ENCODE measurements at places on chromosomes 5 and 9.
A peak's percentile ranks its signal among the peaks of the same experiment; 100 is the strongest.

DNA sequence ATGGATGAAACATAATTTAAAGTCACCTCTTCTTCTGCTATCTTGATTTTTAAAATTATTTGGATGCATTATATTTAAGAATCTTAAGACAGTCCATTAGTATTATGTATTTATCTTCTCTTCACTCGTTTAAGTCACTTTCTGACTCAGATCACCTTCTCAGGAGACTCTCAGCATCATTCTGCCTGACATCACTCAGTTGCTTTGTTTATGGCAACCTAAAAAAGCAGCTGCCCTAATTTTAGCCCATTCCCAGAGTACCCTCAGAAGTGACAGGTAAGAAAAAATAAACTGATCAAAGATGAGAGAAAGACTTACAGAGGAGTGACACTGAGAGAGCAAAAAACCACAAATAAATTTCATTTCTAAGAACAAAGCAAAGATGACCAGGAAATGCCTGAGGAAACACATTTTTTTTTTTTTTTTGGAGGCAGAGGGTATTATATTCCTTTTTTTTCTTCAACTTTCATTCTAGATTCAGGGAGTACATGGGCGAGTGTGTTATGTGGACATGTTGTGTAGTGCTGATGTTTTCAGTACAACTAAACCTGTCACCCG, 140.5 kb downstream of the MUSK start:
- DNase-seq = no peak
- H3K36me3 ChIP-seq = no peaks in the 10 kb centered on the region
- H3K27me3 ChIP-seq = no peaks in the 10 kb centered on the region
- H3K4me3 ChIP-seq = no peak overlapping the region
- H3K27ac ChIP-seq = no peak overlapping the region

DNA sequence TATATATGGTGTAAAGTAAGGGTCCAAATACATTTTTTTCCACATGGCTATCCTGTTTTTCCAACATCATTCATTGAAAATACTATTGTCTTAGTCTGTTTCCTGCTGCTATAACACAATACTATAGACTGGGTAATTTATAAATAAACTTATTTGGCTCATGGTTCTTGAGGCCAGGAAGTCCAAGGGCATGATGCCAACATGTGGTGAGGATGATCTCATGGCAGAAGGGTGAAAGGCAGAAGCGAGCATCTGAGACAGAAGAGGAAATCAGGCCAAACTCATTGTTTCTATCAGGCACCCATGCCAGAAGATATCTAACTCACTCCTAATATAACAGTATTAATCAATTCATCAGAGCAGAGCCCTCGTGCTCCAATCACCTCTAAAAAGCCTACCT, 42.6 kb downstream of the ANKRD55 start:
- no peaks in the 10 kb centered on the region for H3K36me3 ChIP-seq
- H3K4me3 ChIP-seq = no peak overlapping the region
- DNase-seq = no peak
- H3K27ac ChIP-seq = no peak overlapping the region
- H3K4me1 ChIP-seq = no peaks in the 10 kb centered on the region
- no peaks in the 10 kb centered on the region for H3K27me3 ChIP-seq

GRCh38 chr5:178532666-178533065, 57.5 kb downstream of the COL23A1 start:
- H3K27me3 ChIP-seq = no peaks in the 10 kb centered on the region
- H3K4me3 ChIP-seq = no peak overlapping the region
- no peaks in the 10 kb centered on the region for H3K4me1 ChIP-seq
- DNase-seq = no peak
- no peak overlapping the region for H3K27ac ChIP-seq
- no peaks in the 10 kb centered on the region for H3K36me3 ChIP-seq

- no peak overlapping the region for H3K27ac ChIP-seq
- no peak overlapping the region for H3K4me3 ChIP-seq
- no peak for DNase-seq
- peaks cover 27% of the 10 kb centered on the region for H3K27me3 ChIP-seq
- H3K36me3 ChIP-seq = no peaks in the 10 kb centered on the region
- H3K4me1 ChIP-seq = no peaks in the 10 kb centered on the region
Measured at GRCh38 chr5:72085319-72085718, 22.0 kb upstream of the MAP1B start.

DNA sequence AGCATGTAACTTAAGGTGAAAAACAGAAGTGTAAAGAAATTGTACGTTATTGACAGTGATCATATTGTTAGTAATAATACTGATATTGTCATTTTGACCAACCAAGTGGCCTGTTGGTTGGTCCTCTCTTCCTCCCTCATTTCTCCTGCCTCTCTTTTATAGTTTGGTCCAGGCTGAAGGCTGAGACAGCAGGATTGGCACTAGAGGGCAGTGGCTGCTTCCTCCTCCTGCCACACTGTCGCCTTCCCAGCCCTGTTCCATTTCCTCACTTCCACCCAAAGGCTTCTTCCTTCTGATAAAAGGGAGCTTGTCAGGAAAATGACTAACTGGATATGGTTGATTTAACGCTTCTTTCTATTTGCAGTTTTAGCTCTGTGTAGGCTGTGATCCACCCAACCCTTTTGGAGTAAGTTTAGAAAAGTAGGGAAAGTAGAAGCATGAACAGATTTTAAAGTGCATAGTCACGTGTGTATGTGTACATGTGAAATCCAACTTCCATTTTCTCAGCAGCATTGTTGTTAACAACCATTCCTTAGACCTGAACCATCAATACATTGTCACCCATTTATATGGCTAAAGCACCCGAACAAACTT, 35.6 kb downstream of the PTCD2 start:
- no peak overlapping the region for H3K4me3 ChIP-seq
- no peaks in the 10 kb centered on the region for H3K27me3 ChIP-seq
- H3K4me1 ChIP-seq = no peaks in the 10 kb centered on the region
- no peak for DNase-seq
- H3K27ac ChIP-seq = no peak overlapping the region
- H3K36me3 ChIP-seq = peaks cover 27% of the 10 kb centered on the region

GRCh38 chr9:26773056-26773455, 119.5 kb downstream of the CAAP1 start:
- H3K27me3 ChIP-seq = no peaks in the 10 kb centered on the region
- H3K4me1 ChIP-seq = no peaks in the 10 kb centered on the region
- H3K27ac ChIP-seq = no peak overlapping the region
- DNase-seq = no peak
- H3K4me3 ChIP-seq = no peak overlapping the region
- H3K36me3 ChIP-seq = no peaks in the 10 kb centered on the region

DNA sequence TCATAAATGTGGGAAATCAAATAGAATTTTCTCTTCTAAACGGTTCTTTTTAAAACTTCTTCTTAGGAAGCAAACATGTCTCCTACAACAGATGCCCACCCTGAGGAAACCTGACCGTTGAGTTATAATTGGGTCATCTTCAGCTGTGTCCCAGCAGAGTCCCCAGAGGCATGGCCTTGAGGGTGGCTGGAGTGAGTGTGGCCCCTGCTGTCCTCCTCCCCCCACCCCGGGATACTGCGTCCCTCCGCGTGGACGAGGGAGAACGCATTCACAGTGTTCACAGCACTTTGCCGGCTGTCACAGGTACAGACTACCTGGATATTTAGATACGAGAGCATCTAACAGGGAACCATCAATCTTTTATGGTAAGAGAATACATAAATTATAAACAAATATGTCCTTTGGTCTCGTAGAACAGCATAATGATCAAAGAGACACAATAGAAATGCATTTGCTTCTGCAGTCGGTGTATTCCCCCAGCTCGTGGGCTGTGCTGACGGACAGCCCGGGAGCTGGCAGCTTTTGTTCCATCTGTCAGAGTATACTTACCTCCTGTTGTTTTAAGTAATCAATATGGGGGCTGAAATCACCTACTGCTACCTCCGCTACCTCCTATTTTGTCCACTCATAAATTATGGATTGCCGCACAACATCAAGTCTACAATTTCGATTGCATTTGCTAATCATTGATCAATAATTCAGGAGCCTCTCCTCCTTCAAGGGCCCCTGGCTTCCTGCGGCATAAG, 214.7 kb downstream of the IRX2 start:
- no peaks in the 10 kb centered on the region for H3K4me1 ChIP-seq
- H3K4me3 ChIP-seq = no peak overlapping the region
- no peak for DNase-seq
- no peak overlapping the region for H3K27ac ChIP-seq

GRCh38 chr5:117242028-117242427, 667.4 kb upstream of the SEMA6A start:
- H3K27ac ChIP-seq = no peak overlapping the region
- H3K4me3 ChIP-seq = no peak overlapping the region
- no peaks in the 10 kb centered on the region for H3K4me1 ChIP-seq
- no peaks in the 10 kb centered on the region for H3K27me3 ChIP-seq

GRCh38 chr5:132773601-132774355, 3.3 kb downstream of the SEPTIN8 start:
- H3K36me3 ChIP-seq = peaks cover 3% of the 10 kb centered on the region
- peaks cover 14% of the 10 kb centered on the region for H3K27me3 ChIP-seq
- peaks cover 26% of the 10 kb centered on the region for H3K4me1 ChIP-seq
- no peak overlapping the region for H3K27ac ChIP-seq

DNA sequence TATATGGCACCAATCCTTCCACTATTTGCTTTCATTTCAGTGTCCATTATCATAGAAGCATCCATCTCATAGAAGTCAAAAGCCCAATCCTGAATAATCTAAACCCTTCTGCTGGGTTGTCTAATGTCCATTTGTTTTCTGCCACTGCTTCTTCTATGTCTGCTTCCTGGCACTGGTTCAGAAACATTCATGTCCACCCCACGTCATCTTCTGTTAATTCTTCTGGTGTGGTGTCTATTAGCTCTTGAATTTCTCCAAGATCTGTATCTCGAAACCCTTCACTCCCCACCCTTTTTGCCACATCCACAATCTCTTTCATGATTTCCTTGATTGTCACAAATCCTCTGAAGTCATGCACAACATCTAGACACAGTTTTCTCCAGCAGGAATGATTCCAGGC, 23.2 kb upstream of the GOLGA1 start:
- peak; percentile 44 for DNase-seq
- H3K27me3 ChIP-seq = no peaks in the 10 kb centered on the region
- H3K4me1 ChIP-seq = peaks cover 17% of the 10 kb centered on the region
- no peak overlapping the region for H3K4me3 ChIP-seq

- no peak overlapping the region for H3K27ac ChIP-seq
- peaks cover 39% of the 10 kb centered on the region for H3K27me3 ChIP-seq
- H3K4me1 ChIP-seq = no peaks in the 10 kb centered on the region
- H3K4me3 ChIP-seq = no peak overlapping the region
Measured at GRCh38 chr9:89891221-89891590, 286.4 kb downstream of the GADD45G start.

DNA sequence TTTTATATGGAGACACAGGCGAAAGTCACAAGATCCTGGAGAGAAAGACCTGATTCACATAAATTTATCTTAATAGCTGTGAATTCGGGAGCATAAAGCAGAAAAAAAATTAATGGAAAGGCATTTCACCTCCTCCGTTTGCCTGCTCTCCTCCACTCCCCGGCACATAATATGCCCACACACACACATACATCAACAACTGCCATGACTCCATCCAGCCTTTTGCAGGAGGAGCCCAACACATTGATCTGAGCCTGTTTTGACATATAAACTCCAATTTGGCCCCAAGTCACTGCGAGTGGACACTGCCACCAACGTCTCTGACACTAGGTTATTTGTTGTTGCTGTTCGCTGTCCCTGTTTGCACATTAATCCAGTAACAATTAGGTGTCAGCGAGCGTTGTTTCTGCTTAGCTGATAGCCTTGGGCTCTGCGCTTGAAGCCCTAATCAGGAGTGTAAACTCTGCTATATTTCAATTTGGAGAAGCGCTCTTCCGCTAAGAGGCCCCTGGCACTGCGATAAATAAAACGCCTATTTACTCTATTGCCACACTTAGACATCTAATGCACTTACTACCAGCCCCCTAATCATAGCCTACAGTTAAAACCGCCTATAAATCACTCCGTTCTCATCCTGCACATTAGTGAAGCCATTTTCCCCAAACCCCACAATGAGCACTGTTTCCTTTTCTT, 195.8 kb upstream of the TBCA start:
- peaks cover 7% of the 10 kb centered on the region for H3K4me1 ChIP-seq
- peak overlapping the region; percentile 44 for H3K4me3 ChIP-seq
- H3K27ac ChIP-seq = no peak overlapping the region
- H3K27me3 ChIP-seq = peaks cover 60% of the 10 kb centered on the region
- no peaks in the 10 kb centered on the region for H3K36me3 ChIP-seq

GRCh38 chr9:119375892-119376291, 6.7 kb upstream of the BRINP1 start:
- no peak overlapping the region for H3K4me3 ChIP-seq
- DNase-seq = no peak
- no peak overlapping the region for H3K27ac ChIP-seq
- H3K27me3 ChIP-seq = peaks cover 7% of the 10 kb centered on the region
- H3K4me1 ChIP-seq = no peaks in the 10 kb centered on the region

- no peaks in the 10 kb centered on the region for H3K4me1 ChIP-seq
- H3K27ac ChIP-seq = no peak overlapping the region
- no peaks in the 10 kb centered on the region for H3K27me3 ChIP-seq
- H3K4me3 ChIP-seq = no peak overlapping the region
- no peak for DNase-seq
Measured at GRCh38 chr5:158565017-158565789, 534.5 kb downstream of the EBF1 start.

DNA sequence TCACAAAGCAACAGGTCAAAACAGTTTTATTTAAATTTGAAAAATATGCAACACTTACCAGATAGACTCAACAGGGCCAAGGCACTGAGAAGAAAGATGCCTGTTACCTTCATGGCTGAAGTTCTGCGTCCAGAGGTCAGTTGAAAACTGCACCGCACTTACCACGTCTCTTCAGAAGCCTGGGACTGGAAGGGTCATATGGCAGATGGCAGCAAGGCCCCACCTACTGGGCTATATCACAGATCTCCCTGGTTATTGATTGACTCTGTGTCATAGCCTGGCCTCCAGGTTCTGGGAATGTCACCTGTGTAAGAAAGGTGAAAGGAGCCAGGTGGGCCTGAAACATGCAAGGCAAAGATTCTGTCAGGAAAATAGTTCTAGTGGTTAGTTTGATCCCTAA, at the start of gene SPINK1:
Gene SPINK1, minus strand, starts transcription at position 207 of the 400 bp plus-strand sequence. Its CDS starts 94 bp downstream, at position 113.
- peaks cover 17% of the 10 kb centered on the region for H3K27me3 ChIP-seq
- DNase-seq = no peak
- H3K4me1 ChIP-seq = no peaks in the 10 kb centered on the region
- H3K4me3 ChIP-seq = no peak within 1 kb of the TSS
- H3K36me3 ChIP-seq = no peaks in the 10 kb centered on the region

- H3K27me3 ChIP-seq = peaks cover 68% of the 10 kb centered on the region
- no peaks in the 10 kb centered on the region for H3K36me3 ChIP-seq
- H3K27ac ChIP-seq = peak overlapping the region; percentile 35
Measured at GRCh38 chr9:88076286-88077070, 61.8 kb downstream of the SPATA31C2 start.
